ENCODE measurements at places on chromosomes 7 and 10. TPM values are rescaled to one million over a fixed set of nuclear protein-coding genes. Genes with fewer than 3 reads are reported as not detected.

Gene SLC13A4
- total RNA-seq, result not detected

Gene CACNB2
- total RNA-seq, result 3.3 TPM

Gene CDH23
- total RNA-seq, result 0.07 TPM

Gene CTNNA3
- not detected for total RNA-seq

Gene CYP3A4
- total RNA-seq, result not detected

Gene ADAMTS14
- total RNA-seq, result 0.25 TPM

Gene DKK1
- total RNA-seq, result 31.8 TPM

Gene CC2D2B
- total RNA-seq, result not detected
